Right lobe of liver (tissue), 6 donors: ENCODE measurements at places on chromosomes 13 and 19. TPM values are rescaled to one million over a fixed set of nuclear protein-coding genes. Genes with fewer than 3 reads are reported as not detected.

- H3K27ac ChIP-seq: no peak overlapping the region
- DNase-seq: no peak
- no peaks in the 10 kb centered on the region for H3K36me3 ChIP-seq
- no peaks in the 10 kb centered on the region for H3K4me1 ChIP-seq
- no peak overlapping the region for H3K4me3 ChIP-seq
Measured at GRCh38 chr19:30878495-30878894, 470.7 kb downstream of the TSHZ3 start.

DNA sequence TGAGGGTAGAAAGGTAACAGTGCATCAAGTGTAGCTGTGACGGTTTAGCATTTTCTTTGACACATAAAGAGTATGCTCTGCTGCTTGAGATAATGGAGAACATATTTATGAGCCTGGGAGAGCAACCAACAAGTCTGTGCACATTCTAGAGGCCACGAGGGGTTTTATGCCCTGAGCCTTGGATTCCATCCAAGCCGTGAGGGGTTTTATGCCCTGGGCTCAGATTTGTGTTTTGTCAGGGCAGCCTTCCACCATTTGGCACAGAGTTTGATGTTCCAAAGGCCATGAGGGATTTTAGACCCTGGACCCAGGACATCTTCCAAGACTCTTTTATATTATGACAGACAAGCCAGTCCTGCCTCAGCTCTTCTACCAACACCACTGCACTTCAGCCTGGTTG lies 106.4 kb downstream of the ZNF486 start:
- no peaks in the 10 kb centered on the region for H3K27me3 ChIP-seq
- H3K27ac ChIP-seq: no peak overlapping the region
- no peak for DNase-seq
- no peaks in the 10 kb centered on the region for H3K4me1 ChIP-seq
- no peak overlapping the region for H3K4me3 ChIP-seq
- H3K36me3 ChIP-seq: no peaks in the 10 kb centered on the region

DNA sequence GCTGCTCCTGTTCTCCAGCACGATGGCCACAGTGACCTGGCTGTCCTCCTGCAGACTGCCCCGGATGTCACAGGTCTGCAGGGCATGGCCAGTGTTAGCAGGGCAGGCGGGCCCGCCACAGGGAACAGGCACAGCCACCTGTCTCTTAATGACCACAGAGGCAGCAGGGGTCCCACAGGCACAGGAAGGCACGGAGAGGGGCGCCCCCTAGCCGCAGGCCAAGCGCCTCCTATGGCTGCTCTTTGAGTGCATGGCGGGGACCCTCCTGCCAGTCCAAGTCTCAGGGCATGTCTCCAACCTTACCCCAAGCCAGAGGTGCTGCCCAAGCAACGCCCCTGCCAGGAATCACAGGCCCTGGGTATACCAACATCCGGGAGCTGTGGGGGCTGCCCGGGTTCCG lies 14.1 kb downstream of the IZUMO4 start:
- H3K27ac ChIP-seq: no peak overlapping the region
- H3K4me3 ChIP-seq: no peak overlapping the region
- no peaks in the 10 kb centered on the region for H3K27me3 ChIP-seq
- peaks cover 78% of the 10 kb centered on the region for H3K36me3 ChIP-seq
- no peak for DNase-seq

GRCh38 chr13:20882206-20882605 lies 20.3 kb downstream of the XPO4 start:
- no peaks in the 10 kb centered on the region for H3K27me3 ChIP-seq
- no peaks in the 10 kb centered on the region for H3K36me3 ChIP-seq
- no peak overlapping the region for H3K4me3 ChIP-seq
- no peak overlapping the region for H3K27ac ChIP-seq

DNA sequence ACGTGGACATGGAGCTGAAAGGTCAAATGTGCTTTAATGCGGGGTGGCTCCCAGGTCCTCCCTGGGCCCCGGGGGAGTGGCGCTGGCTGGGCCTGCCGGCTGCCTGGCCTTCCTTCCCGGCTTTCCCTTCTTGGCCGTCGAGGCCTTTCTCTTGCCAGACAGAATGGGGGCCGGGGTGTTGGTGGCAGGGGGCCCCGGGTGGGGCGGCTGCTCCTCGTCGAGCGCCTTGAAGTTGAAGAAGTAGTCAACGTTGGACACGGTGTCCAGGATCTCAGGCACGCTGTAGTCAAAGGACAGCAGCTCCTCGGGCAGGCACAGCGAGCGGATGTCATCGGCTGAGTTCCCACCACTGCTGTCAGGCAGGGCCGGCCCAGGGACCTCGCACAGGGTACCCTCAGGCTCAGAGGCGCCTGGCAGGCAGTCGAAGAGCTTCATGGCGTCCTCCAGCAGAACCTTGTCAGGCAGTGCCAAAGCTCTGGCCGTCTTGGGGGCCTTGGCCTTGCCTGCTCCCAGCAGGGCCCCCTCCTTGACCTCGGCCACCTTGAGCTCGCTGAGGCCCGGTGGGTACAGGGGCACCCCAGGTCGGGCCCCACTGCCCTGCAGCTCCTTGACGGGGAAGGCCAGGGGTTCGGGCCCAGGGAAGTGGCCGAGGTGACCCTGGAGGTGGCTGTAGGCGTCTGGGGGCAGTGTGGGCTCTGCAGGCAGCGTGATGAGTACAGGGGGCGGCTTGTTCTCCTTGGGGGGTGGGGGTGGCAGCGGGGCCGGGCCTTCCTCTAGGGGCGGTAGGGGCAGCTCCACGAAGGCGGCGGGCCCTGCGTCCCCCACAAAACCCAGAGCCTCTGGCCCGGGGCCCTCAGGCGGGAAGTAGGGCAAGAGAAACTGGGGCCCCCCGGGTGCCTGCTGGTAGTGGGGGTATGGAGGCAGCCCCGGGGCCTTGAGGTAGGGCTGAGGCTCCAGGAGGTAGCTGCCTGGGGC lies 1.3 kb downstream of the PRR22 start:
- no peak for DNase-seq
- H3K4me3 ChIP-seq: no peak overlapping the region
- no peaks in the 10 kb centered on the region for H3K27me3 ChIP-seq
- H3K4me1 ChIP-seq: no peaks in the 10 kb centered on the region
- H3K36me3 ChIP-seq: peaks cover 29% of the 10 kb centered on the region

GRCh38 chr13:92609376-92609775 lies 617.2 kb upstream of the GPC6 start:
- DNase-seq: no peak
- no peaks in the 10 kb centered on the region for H3K4me1 ChIP-seq
- H3K27ac ChIP-seq: no peak overlapping the region
- no peaks in the 10 kb centered on the region for H3K36me3 ChIP-seq
- H3K27me3 ChIP-seq: no peaks in the 10 kb centered on the region

- no peaks in the 10 kb centered on the region for H3K36me3 ChIP-seq
- no peaks in the 10 kb centered on the region for H3K27me3 ChIP-seq
- no peak overlapping the region for H3K27ac ChIP-seq
- DNase-seq: no peak
- H3K4me3 ChIP-seq: no peak overlapping the region
- no peaks in the 10 kb centered on the region for H3K4me1 ChIP-seq
Measured at GRCh38 chr13:36813225-36813624, 5.8 kb upstream of the RFXAP start.

GRCh38 chr19:19458110-19458816 lies 52.8 kb downstream of the GATAD2A start:
- no peak for DNase-seq
- peak overlapping the region; percentile 61 for H3K27ac ChIP-seq
- H3K4me1 ChIP-seq: no peaks in the 10 kb centered on the region

GRCh38 chr13:30108216-30108912 lies 199.0 kb downstream of the KATNAL1 start:
- peaks cover 14% of the 10 kb centered on the region for H3K4me1 ChIP-seq
- no peak overlapping the region for H3K4me3 ChIP-seq
- peak overlapping the region; percentile 88 for H3K27ac ChIP-seq
- H3K27me3 ChIP-seq: no peaks in the 10 kb centered on the region

GRCh38 chr13:77034881-77035280 lies 7.9 kb upstream of the FBXL3 start:
- H3K4me1 ChIP-seq: no peaks in the 10 kb centered on the region
- no peak for DNase-seq
- no peaks in the 10 kb centered on the region for H3K27me3 ChIP-seq
- no peak overlapping the region for H3K27ac ChIP-seq
- no peak overlapping the region for H3K4me3 ChIP-seq
- H3K36me3 ChIP-seq: no peaks in the 10 kb centered on the region

DNA sequence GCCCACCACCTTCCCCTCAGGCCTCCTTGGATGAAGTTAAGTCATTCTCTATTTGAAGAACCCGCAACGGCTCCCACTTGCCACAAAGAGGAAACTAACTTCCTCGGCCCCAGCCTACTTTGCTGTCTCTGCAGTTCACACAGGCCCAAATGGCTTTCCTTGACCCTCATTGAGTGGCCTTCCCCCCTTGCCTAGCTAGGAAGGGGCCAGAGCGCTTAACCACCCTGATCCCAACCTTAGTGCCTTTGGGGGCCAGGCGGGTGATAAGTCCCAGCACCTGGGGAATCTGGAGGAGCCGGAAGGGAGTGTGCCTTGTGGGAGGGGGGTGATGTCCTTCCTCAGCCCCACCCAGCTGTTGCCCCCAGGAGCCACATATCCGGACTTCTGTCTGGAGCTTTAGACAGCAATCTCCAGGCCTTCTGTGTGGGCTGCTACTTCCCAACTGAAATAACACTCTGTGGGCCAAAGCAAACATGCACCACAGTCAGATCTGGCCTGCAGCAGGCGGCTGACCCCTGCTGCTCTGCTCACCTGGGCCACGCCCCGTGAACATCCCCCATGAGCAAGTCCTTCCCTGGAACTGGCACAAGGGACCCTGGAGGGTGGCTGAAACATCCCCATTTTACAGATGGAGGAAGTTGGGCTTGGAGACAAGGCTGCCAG lies 10.5 kb downstream of the NECTIN2 start:
- H3K27ac ChIP-seq: peak overlapping the region; percentile 47
- H3K36me3 ChIP-seq: no peaks in the 10 kb centered on the region
- no peaks in the 10 kb centered on the region for H3K27me3 ChIP-seq
- H3K4me3 ChIP-seq: no peak overlapping the region
- DNase-seq: peak; percentile 68

- no peaks in the 10 kb centered on the region for H3K27me3 ChIP-seq
- H3K4me1 ChIP-seq: no peaks in the 10 kb centered on the region
- H3K27ac ChIP-seq: no peak overlapping the region
- DNase-seq: no peak
- no peaks in the 10 kb centered on the region for H3K36me3 ChIP-seq
Measured at GRCh38 chr13:100822871-100823443, 148.4 kb upstream of the TMTC4 start.

DNA sequence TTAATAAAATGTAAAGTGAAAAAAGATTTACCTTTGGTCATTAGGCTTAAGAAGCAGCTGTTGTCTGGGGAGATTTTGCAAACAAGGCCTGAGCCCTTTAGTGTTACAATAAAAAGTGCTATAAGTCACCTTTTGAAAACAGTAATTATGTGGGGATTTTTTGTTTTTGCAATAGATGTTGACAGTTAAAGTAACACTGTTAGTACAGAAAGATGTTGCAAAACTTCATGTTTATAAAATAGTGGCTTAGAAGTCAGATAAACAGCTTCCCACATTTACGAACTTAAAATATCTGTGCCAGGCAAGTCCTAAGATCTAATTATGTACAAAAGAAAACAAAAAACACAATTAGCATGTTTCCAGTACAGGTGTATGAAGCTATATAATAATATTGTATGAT lies 138.0 kb upstream of the IRS2 start:
- DNase-seq: no peak
- no peaks in the 10 kb centered on the region for H3K27me3 ChIP-seq
- H3K4me3 ChIP-seq: no peak overlapping the region
- H3K27ac ChIP-seq: no peak overlapping the region

KLK2 gene
- total RNA-seq: not detected

KLF2 gene
- 10.1 TPM for total RNA-seq
